ENCODE measurements at places on chromosomes 2 and 18.

- peaks cover 12% of the 10 kb centered on the region for H3K36me3 ChIP-seq
- H3K4me3 ChIP-seq, result no peak overlapping the region
- DNase-seq, result peak; percentile 22
- peaks cover 16% of the 10 kb centered on the region for H3K4me1 ChIP-seq
- no peak overlapping the region for H3K27ac ChIP-seq
- no peaks in the 10 kb centered on the region for H3K27me3 ChIP-seq
These were observed 22.1 kb downstream of the ABHD3 start for GRCh38 chr18:21682371-21683051.

- H3K27me3 ChIP-seq, result peaks cover 28% of the 10 kb centered on the region
- DNase-seq, result peak; percentile 1
- H3K36me3 ChIP-seq, result no peaks in the 10 kb centered on the region
These were observed 319.9 kb upstream of the HS6ST1 start for GRCh38 chr2:128638341-128639119.

- H3K4me3 ChIP-seq, result no peak overlapping the region
- no peaks in the 10 kb centered on the region for H3K4me1 ChIP-seq
- peaks cover 24% of the 10 kb centered on the region for H3K27me3 ChIP-seq
- DNase-seq, result no peak
- no peak overlapping the region for H3K27ac ChIP-seq
These were observed 41.5 kb downstream of the RAB31 start for GRCh38 chr18:9749611-9750010.

- no peak overlapping the region for H3K27ac ChIP-seq
- no peaks in the 10 kb centered on the region for H3K36me3 ChIP-seq
- DNase-seq, result no peak
- H3K27me3 ChIP-seq, result no peaks in the 10 kb centered on the region
These were observed 325.9 kb downstream of the PAX3 start for GRCh38 chr2:221972813-221973478.

- H3K27ac ChIP-seq, result no peak overlapping the region
- no peak overlapping the region for H3K4me3 ChIP-seq
- no peaks in the 10 kb centered on the region for H3K36me3 ChIP-seq
- H3K27me3 ChIP-seq, result peaks cover 4% of the 10 kb centered on the region
- DNase-seq, result no peak
These were observed 40.1 kb upstream of the CAPN13 start for GRCh38 chr2:30847329-30847728.

DNA sequence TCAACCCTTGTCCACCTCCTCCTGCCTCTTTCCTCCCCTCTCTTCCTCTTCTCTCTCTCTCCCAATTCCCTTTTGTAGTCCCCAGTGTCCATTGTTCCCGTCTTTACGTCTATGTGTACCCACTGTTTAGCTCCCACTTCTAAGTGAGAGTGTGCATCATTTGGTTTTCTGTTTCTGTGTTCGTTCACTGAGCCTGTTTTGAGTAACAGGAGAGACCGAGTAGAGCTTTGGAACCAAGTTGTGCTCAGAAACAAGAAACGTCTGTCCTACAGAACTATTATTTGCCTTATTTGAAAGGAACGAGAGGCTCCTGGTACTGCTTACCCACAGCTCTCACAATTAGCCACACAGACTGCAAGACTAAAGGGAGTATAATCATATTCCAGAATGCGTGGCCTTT, 50.1 kb upstream of the MAPRE2 start:
- H3K27ac ChIP-seq, result no peak overlapping the region
- no peak overlapping the region for H3K4me3 ChIP-seq
- H3K27me3 ChIP-seq, result peaks cover 19% of the 10 kb centered on the region
- DNase-seq, result no peak
- H3K36me3 ChIP-seq, result no peaks in the 10 kb centered on the region
- H3K4me1 ChIP-seq, result peaks cover 4% of the 10 kb centered on the region

DNA sequence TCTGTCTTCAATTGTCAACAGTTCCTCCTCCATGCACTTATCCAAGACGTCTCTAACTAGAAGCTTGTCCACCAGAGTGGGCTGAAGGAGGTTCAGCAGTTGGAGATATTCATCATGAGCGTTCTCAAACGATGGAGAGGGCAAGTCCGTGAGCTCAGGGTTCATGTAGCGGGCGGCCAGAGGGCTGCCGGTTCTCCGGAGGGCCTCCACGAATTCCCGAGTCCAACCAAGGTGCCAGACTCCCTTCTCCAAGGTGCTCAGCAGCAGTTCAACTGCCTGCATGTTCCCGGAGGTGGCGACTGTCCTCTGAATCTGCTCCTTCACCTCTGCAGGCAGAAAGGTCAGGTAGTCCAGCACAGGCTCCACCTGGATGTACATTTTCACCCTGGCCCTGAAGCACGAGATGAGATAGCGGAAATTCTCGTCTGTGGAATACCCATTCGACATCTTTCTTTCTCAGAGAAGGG, 590 bp downstream of the IFIH1 start:
- H3K4me3 ChIP-seq, result peak overlapping the region; percentile 89
- peaks cover 44% of the 10 kb centered on the region for H3K4me1 ChIP-seq
- peak overlapping the region; percentile 96 for H3K27ac ChIP-seq
- peaks cover 23% of the 10 kb centered on the region for H3K36me3 ChIP-seq

DNA sequence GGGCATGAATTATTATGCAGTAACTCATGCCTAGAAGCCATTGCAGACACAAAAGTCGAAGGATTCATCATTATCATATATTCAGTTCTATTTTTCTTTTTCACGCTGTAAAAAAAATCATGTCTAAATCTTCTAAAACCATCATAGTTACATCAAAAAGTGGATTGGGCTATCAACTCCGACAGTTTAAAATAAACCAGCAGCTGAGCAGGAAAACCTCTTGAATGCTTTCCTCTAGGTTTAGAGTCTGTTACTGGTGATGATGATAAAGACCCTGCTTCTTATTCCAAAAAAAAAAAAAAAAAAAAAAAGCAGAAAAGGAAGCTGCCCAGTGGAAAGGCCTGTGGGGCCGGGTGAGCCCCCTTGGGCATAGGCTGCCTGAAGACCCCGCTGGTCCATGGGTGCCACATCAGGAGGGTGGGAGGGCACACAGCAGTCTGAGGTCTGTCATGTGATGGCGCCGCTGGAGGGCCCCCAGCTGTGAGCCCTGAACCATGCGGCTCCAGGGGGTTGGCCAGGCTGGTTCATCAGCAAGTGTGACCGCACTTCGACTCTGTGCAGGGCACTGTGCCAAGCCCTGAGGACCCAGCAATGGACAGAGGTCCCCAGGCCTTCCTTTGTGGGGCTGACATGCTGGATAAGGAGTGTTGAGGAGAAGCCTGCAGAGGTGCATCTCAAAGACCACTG, 199.6 kb downstream of the EIPR1 start:
- H3K36me3 ChIP-seq, result no peaks in the 10 kb centered on the region
- H3K4me1 ChIP-seq, result no peaks in the 10 kb centered on the region
- no peak overlapping the region for H3K4me3 ChIP-seq
- DNase-seq, result no peak

DNA sequence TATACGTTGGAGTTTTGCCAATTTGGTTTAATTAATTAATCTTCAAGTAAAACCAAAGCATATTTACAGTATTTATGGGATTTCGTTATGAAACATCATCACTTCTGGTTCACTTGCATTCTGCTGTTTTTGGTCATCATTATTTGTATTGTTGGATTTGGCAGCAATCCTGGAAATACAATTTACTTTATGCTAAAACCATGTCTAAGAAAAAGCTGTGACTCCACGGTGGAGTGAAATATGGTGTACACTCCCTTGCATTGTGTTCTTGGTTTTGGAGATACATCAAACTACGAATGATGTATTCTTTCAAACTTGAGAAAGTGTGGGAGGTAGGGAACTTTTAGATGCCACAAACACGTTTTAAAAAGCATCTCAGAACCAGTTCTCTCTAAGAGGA, 106.4 kb downstream of the CTAGE1 start:
- DNase-seq, result no peak
- no peaks in the 10 kb centered on the region for H3K4me1 ChIP-seq
- no peaks in the 10 kb centered on the region for H3K27me3 ChIP-seq

GRCh38 chr2:71800106-71800809, 346.9 kb downstream of the DYSF start:
- no peak overlapping the region for H3K4me3 ChIP-seq
- H3K27ac ChIP-seq, result no peak overlapping the region
- H3K4me1 ChIP-seq, result no peaks in the 10 kb centered on the region
- no peaks in the 10 kb centered on the region for H3K36me3 ChIP-seq

GRCh38 chr18:76354348-76354747, 140.7 kb downstream of the ZNF516 start:
- no peaks in the 10 kb centered on the region for H3K4me1 ChIP-seq
- H3K27ac ChIP-seq, result no peak overlapping the region
- H3K4me3 ChIP-seq, result no peak overlapping the region
- H3K36me3 ChIP-seq, result no peaks in the 10 kb centered on the region

DNA sequence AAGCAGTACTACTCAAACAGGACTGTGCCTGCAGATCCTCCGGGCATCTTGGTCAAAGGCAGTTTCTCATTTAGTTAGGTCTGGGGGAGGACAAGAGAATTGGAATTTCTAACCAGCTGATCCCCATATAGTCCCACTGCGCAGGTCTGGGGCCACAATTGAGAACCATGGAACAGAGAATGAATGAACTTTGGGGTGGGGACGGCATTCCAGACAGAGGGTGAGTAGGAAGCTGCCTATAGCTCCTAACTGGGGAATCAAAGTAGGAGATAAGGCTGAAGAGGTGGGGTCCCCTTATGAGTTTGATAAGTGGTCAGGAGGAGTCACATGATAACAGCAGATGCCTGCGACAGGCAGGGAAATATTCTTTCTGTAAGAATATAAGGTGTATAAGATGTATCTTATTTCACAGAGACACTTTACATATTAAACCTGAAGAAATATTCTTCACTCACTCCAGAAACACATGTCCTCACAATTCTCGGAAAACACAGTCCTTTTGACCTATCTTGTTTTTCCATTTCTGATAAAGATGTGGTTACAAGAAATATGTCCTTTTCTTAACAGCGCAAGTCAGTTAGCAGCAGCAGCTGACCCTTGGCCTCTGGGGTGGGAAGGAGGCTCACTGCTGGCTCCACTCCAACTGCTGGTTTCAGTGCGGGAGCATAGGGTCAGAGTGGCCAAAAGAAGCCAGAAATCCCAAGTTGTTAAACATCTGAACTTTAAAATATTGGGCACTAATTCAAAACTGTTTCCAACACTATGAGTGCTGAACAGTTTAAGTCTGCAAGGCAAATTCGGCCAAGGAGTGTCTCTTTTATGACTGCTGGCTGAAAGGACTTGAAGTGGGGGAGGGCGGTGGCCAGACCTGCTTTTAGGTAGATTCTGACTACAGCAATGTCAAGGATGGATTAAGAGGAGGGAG, 12.6 kb upstream of the TMEM214 start:
- no peaks in the 10 kb centered on the region for H3K27me3 ChIP-seq
- no peak for DNase-seq
- no peak overlapping the region for H3K27ac ChIP-seq
- H3K4me1 ChIP-seq, result peaks cover 4% of the 10 kb centered on the region
- no peaks in the 10 kb centered on the region for H3K36me3 ChIP-seq

DNA sequence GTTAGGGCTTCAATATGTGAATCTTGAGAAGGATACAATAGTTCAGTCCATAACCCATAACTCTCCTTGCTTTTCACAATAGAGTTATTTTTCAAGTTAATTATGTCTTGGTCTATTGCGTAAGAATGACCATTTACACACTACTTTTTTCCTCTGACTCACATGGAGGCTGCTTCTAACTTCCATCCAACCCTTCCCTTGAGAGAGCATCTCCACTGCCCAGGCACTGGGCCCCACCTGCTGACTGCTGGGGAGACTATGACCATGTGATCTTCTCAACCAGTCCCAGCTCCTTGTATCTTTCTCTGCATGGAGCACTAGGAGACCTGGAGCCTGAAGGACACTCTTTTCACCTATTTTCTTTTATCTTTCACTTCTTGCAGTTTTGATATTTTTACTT, 251.5 kb downstream of the GPD2 start:
- no peak overlapping the region for H3K27ac ChIP-seq
- no peaks in the 10 kb centered on the region for H3K4me1 ChIP-seq
- H3K36me3 ChIP-seq, result no peaks in the 10 kb centered on the region
- no peak overlapping the region for H3K4me3 ChIP-seq
- no peak for DNase-seq

DNA sequence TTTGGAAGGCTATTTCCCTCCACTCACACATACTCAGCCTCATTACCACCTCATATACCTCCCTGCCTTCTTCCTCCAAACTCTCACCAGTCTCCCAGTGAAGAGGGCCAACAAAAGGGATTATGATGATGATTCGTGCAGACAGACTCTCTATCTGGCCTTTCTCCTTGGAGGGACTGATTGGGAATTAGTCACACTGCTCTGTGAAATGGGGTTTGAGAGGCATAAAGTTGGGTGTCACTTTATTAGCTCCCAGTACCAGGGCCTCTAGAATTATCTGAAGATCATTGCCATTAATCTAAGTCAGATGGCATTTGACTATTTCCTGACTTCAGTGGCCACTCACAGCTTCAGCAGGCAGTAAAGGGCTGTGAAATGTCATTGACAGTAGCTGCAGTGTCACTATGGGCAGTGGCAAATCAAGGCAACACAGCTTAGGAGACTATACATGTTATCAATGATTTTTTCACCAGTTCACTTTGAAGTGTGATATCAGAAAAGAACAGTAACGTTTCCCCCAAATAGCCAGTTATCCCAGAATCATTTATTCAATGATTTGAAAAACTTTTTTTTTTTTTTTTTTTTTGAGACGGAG, 17.4 kb downstream of the CNRIP1 start:
- peaks cover 10% of the 10 kb centered on the region for H3K27me3 ChIP-seq
- no peaks in the 10 kb centered on the region for H3K4me1 ChIP-seq
- DNase-seq, result no peak
- no peak overlapping the region for H3K27ac ChIP-seq
- no peak overlapping the region for H3K4me3 ChIP-seq
- no peaks in the 10 kb centered on the region for H3K36me3 ChIP-seq

- no peak overlapping the region for H3K4me3 ChIP-seq
- no peaks in the 10 kb centered on the region for H3K36me3 ChIP-seq
- no peaks in the 10 kb centered on the region for H3K4me1 ChIP-seq
- H3K27me3 ChIP-seq, result no peaks in the 10 kb centered on the region
These were observed 1029.9 kb upstream of the PIK3C3 start for GRCh38 chr18:40925071-40925541.

DNA sequence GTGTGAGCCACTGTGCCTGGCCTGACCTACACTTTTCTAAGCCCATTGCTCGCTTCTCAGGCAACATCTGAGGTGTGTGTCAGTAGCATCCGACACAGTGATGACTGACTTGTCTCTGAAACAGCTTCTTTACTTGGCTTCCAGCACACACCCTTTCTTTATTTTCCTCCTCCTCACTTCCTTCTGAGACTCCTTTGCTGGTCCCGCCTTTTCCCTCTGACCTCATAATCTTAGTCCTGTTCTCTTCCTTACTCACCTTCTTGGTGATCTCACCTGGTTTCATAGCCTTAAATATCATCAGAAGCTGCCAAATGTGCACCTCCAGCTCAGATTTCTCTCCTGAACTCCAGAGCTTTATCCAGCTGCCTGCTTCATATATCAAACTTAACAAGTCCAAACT, 66.6 kb upstream of the PELI1 start:
- no peak overlapping the region for H3K27ac ChIP-seq
- no peaks in the 10 kb centered on the region for H3K27me3 ChIP-seq
- H3K4me1 ChIP-seq, result peaks cover 47% of the 10 kb centered on the region
- H3K36me3 ChIP-seq, result peaks cover 5% of the 10 kb centered on the region
